ENCODE measurements at places on chromosomes 1 and 21.

DNA sequence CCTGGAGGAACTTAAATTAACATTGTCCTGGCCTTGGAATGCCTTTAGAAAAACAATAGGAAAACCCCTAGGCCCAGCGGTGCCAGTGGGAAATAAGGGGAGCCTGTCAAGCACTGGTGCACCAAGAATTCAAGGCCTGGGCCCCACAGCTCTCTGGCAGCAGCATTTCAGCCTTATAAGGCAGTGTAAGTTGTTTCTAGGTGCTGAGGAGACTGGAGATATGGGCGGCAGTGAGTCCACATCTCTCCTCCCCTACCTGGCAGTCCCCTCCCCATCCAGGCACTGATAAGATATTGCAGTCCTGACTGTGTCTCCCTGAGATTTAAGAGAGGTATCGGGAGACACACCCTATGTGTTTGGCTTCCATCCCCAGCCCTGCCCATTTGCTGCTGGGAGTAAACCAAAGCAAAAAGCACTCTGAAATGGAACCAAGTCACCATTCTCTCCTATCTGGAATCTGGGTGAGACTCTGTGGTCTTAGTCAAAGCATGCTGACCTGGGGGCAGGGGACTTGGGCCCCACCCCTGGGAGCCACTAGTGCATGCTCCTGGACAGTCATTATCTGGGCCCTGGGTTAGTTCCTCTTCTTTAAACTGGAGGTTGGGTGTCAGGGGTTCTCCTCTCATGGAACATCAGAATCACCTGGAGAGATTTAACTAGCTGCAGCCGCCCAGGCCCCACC, 30.5 kb downstream of the DEGS1 start:
- peak; percentile 82 for DNase-seq

GRCh38 chr1:81654147-81654546, 146.6 kb upstream of the ADGRL2 start:
- no peak for DNase-seq

DNA sequence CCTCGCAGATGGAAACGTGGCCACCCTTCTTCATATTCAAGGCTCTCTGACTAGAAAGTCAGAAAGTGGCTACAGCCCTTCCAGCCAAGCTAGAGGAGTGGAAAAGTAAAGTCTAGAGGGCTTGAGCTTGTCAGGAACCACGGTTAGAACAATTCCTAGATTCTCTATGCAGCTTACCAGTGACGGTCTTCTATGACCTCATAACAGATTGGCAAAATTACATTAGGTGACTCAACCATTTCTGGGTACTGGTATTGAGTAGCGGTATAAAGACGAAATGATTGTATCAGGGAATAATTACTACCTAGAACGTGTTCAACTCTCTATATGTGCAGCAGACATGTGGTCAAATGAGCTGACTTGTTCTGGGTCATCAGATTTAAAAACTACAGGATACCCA, 155.0 kb upstream of the RUNX1 start:
- DNase-seq: no peak

GRCh38 chr1:203481196-203481595, 5.6 kb downstream of the PRELP start:
- DNase-seq: no peak

DNA sequence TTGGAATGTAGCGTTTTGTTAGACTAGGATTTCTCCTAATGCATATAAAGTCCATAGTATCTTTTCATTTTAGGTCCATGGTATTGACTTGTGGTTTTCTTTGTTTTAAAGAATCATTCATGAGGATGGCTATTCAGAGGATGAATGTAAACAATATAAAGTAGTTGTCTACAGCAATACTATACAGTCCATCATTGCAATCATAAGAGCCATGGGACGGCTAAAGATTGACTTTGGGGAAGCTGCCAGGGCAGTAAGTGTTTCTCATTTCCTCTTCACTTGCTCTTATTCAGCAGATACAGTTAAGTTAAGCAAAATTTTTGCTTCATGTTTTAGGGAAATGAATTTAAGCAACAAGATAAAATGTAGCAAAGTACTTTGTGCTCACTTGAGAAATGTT, 25.4 kb downstream of the GNAI3 start:
- DNase-seq: no peak
